ENCODE measurements at places on chromosomes 3 and 15.

DNA sequence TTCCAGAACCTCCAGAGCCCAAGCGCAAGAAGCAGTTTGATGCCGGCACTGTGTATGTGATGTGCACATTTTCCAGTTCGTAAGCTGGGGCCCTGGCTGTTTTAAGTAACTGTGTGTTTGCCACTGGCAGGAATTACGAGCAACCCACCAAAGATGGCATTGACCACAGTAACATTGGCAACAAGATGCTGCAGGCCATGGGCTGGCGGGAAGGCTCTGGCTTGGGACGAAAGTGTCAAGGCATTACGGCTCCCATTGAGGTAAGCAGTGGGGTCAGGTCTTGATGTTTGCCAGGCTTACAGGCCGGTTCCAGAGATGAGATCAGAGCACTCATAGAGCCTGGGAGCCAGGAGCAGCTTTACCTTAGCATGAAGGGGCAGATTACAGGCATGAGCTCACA, 28.4 kb downstream of the RBM5 start:
- DNase-seq: no peak

- DNase-seq: no peak
Measured at GRCh38 chr15:99485153-99485961, 80.4 kb upstream of the MEF2A start.

DNA sequence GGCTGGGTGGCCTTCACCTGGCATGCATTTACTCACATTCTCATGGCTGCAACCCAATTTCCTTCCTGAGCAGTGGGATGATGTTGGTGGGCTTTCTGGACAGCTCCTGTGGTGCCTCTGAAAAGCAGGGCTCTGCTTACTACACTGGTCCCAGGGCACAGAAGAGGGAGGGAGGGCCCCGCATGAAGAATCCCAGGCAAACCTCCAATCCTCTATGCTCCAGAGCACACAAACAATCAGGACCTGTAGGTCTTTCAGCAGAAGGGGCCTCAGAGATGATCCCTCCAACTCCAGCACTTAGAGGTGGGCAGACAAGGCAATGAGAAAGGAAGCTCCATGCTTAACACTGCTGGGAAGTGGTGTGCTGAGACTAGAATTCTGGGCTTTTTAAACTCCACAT, 231.7 kb upstream of the ICE2 start:
- DNase-seq: no peak

GRCh38 chr15:52340093-52340492, 44.5 kb upstream of the MYO5C start:
- no peak for DNase-seq

DNA sequence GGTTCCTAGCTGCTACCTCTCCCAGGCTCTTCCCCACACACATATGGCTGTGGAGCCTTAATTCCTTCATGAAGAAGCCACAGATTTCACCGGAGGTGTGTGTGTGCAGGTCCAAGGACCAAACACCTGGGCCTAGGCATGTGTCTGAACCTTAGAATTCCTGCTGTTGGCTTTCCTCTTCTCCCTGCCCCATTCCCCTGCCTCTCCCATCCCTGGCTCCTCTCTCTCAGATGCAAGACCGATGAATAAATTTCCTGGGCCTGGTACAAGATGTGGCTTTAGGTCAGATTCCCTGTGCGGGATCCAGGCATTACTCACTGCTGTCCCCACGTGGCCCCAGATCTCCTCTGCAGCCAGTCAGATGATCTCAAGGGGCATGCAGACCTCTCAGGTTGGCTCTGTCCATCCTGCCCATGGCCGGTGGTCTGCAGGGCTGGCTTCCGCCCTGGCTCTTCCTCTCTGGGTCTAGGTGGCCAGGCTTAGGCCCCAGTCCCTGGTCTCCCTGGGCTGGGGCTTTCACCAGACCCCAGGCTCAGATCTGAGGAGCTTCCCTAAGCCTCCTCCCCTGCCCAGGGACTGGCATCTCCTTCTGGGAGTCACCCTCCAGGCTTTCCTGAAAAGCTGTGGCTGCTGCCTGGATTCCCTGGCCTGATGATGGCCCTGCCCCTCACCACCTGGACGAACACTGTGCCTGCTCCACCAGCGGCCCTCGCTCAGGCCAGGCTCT, 20.5 kb downstream of the CCR9 start:
- DNase-seq: no peak

GRCh38 chr3:44885618-44886017, 11.2 kb downstream of the TGM4 start:
- DNase-seq: peak; percentile 57

DNA sequence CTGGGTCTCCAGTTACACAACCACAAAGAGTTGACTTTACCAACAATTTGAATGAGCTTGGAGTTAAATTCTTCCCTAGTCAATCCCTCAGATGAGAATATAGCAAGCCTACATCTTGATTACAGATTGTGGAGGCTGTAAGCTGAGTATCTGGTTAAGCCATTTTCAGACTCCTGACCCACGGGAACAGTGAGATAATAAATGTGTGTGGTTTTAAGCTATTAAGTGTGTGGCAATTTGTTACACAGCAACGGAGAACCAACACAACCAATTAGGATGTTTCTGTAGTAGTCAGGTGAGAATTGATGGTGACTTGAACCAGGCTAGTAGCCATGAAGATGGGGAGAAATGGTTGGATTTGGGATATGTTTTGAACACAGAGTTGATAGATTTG, 37.7 kb upstream of the SLC4A7 start:
- no peak for DNase-seq

GRCh38 chr3:149658744-149659497, 1.1 kb upstream of the WWTR1 start:
- no peak for DNase-seq

GRCh38 chr3:172098698-172099494, 59.5 kb downstream of the FNDC3B start:
- no peak for DNase-seq

GRCh38 chr3:16254916-16255315, 9.8 kb downstream of the DPH3 start:
- no peak for DNase-seq

Measured in NCI-H446 treated with DMSO at 0.1 percent for 48 hours (cell line).